ENCODE measurements at places on chromosomes 2 and 18.

DNA sequence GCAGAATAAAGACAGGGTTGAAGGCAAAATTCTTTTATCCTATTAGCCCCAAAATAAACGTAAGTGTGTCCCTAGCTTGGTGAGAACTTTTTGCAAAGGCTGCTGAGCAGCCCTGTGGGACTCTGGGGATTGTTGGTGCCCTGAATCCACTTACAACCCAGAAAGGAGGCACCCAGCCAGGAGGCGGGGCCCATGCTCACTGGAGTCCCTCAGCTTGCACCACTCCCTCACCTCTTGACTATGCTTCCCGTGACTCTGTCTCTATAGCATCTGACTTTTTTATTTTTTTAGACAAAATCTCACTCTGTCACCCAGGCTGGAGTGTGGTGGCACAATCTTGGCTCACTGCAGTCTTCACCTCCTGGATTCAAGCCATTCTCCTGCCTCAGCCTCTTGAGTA is 15.8 kb upstream of the COL6A3 start:
- DNase-seq, result peak; percentile 42

GRCh38 chr2:194714541-194714940 is 942.5 kb upstream of the SLC39A10 start:
- DNase-seq, result no peak

DNA sequence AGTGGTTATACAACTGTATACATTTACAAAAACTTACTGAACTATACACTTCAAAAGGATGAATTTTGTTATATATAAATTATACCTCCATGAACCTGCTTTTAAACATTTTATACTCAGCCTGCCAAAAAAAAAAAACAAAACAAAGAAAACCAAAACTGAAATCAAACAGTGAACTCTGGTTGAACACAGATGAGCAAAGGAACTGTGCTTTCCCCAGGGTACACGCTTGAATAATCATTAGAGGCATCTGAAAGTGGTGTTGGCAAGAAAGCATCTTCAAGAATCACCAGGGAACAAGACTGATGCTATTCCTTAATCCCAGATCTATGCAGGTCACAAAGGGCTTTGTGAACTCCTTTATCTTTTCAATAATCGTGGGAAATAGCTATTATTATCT is 77.0 kb upstream of the LYPD1 start:
- no peak for DNase-seq

GRCh38 chr18:68482815-68483214 is 232.1 kb downstream of the TMX3 start:
- no peak for DNase-seq

GRCh38 chr18:3397031-3397750 is 52.8 kb upstream of the TGIF1 start:
- no peak for DNase-seq

- peak; percentile 60 for DNase-seq
Observed at GRCh38 chr2:112156152-112156986, 18.2 kb downstream of the FBLN7 start.

DNA sequence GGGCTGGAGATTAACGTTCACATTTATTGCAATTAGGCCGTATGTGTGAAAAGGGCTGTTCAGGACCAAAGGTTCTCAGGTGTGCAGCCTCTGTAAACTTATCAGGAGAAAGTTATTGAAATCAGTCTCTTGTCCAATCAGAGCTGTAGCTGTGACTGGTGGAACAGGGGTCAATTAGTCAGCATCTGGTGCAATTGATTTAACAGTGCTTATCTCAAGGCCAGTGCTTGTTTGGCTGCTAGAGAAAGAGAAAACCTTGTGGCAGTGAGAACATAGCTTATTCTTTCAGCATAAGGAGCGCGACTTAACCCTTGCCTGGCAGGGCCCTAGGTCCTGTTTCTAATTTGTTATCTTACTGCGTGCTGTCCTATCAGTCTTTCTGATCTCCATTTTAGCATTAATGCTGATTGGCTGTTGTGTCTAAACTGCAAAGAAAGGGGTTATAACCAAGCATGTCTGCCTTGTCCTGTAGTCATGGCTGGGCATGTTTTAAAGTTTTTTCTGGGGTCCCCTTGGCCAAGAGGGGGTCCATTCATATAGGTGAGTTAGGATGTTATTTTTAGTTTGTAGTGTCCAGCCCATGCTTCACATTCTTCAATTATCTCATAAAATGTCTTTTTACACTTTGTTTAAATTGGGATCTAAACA is 66.4 kb downstream of the CYB5A start:
- no peak for DNase-seq

DNA sequence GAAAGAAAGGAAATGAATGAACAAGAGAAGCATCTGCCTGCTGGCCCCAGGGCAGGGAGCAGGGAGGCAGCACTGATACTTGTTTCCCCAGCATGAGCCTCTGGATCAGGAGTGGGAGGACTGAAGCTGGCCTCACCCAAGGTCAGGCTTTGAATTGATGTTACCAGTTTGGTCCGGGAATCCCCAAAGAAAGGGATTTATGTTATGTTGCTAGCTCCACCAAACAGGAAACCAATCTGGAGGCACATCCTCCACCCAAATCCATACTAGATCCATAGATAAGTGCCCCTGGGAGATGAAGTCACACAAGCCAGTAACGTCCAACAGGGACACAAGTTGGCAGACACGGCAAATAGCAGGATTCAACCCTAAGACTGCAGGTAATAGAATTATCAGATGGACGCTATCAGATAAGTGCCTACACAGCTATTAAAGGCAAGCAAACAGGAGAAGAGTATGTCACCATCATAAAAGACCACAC is 85.9 kb downstream of the MTCL1 start:
- DNase-seq, result no peak

DNA sequence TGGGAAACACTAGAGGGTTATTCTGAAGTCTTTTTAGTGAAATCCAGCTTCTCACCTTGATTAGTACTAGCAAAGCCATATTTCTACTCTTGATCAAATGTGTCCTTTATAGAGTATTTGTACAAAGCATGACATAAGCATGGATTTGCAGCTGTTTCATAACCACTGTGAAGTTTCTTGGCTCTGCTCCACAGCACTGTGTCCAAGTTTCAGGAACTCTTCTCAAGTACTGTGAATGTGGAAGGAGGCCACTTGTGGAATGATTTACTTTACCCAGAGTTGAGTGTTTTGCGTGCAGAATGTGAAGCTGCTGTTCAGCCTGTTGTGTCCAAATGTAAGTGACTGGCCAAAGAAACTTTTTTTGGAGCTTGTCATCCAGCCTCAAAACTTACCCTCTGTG is 16.2 kb upstream of the MAPRE2 start:
- DNase-seq, result no peak

- no peak for DNase-seq
Observed at GRCh38 chr2:216520112-216520511, 21.5 kb downstream of the RPL37A start.

- DNase-seq, result no peak
Observed at GRCh38 chr2:173983391-173983871, 18.3 kb upstream of the SP3 start.

- DNase-seq, result no peak
Observed at GRCh38 chr2:17199741-17200140, 318.5 kb downstream of the RAD51AP2 start.

DNA sequence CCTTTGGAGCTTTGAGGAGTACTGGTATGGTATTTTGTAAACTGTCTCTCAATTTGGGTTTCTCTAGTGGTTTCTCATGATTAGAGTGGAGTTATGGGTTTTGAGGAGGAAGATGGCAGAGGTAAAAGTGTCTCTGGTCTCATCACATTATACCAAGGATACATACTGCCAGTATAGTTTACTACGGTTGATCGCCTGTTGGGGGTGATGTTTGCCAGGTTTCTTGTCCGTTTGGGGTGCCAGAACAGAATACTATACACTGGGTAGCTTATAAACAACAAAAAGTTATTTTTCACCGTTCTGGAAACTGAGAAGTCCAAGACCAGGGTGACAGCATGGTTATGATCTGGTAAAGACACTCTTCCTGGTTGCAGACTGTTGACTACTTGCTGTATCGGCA is 293.7 kb downstream of the NYAP2 start:
- no peak for DNase-seq

GRCh38 chr2:150532879-150533278 is 45.4 kb upstream of the RND3 start:
- DNase-seq, result no peak

DNA sequence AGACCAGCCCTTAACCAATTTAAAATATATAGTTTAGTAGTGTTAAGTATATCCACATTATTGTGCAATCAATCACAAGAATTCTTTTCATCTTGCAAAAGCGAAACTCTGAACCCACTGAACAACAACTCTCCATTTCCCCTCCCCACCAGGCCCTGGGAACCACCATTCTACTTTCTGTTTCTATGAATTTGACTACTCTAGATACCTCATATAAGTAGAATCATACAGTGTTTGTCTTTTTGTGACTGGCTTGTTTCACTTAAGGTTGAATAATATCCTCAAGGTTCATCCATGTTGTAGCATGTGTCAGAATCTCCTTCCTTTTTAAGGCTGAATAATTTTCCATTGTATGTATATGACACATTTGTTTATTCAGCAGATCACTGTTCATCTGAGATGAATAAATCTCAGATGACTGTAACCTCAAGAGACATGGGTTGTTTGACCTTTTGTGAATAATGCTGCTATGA is 8.1 kb upstream of the SOS1 start:
- DNase-seq, result peak; percentile 38

- DNase-seq, result peak; percentile 50
Observed at GRCh38 chr18:11654736-11655605, 34.1 kb upstream of the GNAL start.

- no peak for DNase-seq
Observed at GRCh38 chr2:96680561-96681141, 38.1 kb downstream of the FER1L5 start.

DNA sequence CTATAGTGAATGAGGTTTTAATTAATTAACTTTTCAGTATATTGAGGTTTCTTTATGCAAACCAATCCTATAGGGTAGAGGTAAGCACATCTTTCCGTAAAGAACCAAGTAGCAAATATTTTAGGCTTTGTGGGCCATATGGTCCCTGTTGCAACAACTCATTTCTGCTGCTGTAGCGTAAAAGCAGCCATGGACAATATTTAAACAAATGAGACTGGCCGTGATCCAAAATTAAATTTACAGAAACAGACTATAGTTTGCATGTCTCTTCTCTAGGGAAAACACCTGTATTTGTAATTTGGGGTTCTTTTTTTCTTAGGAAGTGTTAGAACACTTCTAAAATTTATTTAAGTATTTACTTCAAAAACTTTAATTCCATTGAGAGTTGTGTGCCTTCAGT is 104.3 kb downstream of the KYNU start:
- no peak for DNase-seq

DNA sequence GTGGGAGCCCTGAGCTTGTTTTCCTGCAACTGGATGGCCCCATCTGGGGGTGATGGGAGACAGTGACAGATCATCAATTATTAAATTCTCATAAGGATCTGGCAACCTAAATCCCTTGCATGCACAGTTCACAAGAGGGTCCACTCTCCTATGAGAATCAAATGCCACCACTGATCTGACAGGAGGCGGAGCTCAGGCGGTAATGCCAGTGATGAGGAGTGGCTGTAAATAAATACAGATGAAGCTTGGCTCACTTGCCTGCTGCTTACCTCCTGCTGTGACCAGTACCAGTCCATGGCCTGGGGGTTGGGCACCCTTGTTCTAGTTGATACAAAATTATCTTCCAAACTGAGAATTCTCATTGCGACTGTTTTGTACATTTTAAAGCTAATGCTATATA is 258.6 kb downstream of the CTNNA2 start:
- DNase-seq, result no peak

DNA sequence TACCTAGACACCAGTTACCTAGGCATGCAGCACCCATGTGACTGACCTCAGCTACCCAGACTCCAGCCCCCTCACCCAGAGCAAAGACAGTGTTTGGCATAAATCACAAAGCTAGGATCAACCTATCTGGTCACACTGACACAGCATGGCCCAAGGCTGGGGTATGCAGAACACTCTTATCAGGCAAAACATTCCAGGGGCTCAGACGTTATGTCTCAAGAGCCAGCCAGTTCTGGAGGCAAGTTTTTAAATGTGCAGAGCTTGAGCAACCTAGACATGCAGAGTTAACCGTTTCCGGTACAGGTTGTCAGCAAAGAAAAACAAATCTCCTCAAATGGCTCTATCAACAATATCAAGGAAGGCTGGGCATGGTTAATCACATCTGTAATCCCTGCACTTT is 92.8 kb downstream of the AP1S3 start:
- no peak for DNase-seq

- DNase-seq, result no peak
Observed at GRCh38 chr2:121377646-121378045, 92.6 kb upstream of the TFCP2L1 start.

DNA sequence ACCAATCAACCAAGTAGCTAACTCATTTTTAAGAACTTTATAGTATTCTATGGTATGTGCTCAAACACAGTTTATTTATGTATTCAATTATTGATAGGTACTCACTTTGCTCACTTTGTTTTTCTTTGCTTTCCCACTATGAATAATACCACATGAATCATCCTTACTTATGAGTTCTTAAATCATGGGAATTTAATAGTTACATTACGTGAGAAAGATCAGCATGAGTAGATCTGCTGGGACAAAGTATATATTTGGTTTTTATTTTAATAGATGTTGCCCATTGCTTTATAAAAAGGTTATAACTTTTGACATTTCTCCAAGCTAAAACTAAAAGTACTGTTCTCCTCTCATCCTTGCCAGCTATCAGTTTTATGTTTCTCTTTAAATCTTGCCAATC is 390.7 kb downstream of the LRATD1 start:
- DNase-seq, result no peak

DNA sequence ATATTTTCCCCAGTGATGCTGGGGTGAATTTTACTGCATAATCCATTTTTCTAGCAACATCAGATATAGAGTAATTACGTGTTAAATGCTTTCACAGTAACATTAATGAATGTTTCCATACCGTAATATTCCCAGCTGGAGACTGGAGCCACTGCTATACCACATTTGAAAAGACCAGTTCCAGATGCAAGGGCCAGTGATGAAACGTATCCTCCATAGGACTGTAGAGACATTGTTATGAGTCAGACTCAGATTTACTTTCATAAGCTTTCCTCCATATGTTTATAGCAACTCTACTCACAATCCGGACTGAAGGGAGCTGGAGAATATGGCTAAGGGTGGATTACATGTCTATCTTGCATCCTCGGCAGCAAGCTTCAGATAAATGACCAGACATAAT is 22.7 kb upstream of the GCG start:
- DNase-seq, result no peak

Measured in activated T-cell treated with anti-CD3 and anti-CD28 coated beads, Interleukin-2, amount 50 U/mL, for 1 hour (primary cell).